ENCODE measurements at places on chromosomes 1 and 21.

DNA sequence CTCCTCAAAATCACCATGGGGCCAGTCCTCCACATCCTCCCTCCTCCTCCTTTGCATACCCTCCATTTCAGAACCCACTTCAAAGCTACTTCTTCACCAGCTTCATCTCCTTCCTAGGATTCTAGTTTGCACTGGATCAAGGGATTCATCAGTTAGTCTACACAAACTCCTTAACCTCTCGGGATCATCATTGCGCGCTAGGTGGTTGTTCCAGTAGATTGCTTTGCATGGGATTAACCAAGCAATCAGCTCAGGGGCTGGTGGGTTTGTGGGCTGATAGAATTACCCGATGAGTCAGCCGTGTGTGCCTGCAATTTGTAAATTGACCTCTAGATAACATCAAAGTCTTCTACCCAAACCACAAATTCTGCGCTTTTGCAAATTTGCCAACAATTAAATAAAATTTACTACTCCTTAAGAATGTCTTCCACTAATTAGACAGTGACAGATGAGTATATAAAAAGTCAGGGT lies 7.7 kb downstream of the KANK4 start:
- peak; percentile 73 for DNase-seq

DNA sequence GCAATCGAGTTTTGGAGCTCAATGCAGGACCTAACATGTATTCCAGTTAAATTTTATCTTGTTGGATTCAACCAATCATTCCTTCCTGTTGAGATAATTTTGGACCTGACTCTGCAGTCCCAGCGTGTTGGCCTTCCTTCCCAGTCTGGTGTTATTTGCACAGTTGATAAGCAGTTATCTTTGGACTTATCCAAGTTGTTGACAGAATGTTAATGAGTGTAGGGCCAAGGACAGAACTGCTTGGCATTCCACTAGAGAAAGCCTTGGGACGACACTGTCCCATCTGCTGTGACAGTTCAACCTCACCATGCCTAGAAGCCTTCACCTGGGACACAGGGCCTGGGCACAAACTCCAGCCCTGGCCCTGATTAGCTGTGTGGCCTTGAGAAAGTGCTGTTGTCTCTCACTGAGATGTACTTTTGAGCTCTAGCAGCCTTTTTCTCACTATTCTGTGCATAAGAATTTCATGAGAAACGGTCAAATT lies 104.1 kb upstream of the SLC25A33 start:
- no peak for DNase-seq

DNA sequence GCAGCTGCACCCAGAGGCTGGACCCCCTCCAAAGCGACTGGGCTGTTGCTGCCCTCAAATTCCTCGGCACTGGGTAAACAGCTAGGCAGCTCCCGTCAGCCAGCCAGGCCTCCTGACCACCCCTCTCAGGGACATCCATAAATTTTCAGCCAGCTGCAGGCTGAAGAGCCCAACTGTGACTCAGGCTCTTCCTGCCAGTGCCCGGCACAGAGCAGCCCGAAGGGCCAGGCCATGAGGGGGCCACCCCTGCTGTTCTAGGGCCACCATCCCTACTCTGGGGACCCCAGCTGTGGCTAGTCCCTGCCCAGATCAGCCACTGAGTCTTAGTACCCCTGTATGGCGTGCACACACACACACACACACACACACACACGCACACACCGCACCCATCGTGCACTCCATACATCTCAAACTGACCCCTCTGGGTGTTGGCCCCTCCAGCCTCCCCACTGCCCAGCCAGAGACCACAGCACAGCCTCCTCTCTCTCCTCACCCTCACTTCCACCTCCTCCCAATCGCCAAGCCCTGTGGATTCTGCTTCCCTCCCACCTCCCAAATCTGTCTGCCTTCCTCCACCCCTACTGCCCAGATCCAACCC lies 6.2 kb upstream of the LAPTM5 start:
- DNase-seq: no peak

- no peak for DNase-seq
Observed at GRCh38 chr1:100892554-100892953, 2.1 kb downstream of the EXTL2 start.

DNA sequence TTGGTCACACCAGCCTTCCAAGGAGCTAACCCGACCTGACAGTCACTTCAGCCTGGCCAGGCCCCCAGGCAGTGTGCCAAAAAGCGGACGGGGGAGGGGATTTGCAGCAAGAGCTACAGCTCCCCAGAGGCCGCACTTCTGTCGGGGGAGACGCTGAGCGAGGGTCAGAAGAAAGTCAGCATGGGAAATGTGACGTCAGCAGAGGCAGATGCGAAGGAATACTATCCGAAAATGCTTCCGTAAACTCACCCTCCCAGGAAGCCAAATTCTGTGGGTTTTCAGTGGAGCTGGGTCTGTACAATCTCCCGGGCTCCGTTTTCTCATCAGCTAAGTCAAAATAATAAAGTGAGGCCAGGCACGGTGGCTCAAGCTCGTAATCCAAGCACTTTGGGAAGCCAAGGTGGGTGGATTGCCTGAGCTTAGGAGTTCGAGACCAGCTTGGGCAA lies 28.5 kb upstream of the ECE1 start:
- peak; percentile 71 for DNase-seq

DNA sequence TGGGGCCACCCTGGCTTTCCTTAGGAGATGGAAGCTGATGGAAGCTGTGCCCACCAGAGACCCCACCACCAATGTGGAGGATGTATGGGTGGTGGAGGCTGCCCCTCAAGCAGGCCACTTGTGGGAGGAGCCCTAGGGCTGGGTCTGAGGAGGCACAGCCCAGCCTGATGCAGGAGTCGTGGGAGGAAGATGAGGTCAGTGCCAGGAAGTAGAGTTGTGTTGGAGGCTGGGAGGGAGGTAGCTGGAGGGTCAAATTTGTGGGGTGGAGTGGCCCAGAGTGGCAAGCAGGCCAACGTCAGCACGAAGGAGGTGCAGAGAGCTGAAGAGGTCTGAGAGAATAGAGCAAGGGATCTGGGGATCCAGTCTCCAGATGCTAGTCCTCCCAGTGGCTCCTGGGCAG lies 119.0 kb upstream of the USP24 start:
- DNase-seq: no peak

DNA sequence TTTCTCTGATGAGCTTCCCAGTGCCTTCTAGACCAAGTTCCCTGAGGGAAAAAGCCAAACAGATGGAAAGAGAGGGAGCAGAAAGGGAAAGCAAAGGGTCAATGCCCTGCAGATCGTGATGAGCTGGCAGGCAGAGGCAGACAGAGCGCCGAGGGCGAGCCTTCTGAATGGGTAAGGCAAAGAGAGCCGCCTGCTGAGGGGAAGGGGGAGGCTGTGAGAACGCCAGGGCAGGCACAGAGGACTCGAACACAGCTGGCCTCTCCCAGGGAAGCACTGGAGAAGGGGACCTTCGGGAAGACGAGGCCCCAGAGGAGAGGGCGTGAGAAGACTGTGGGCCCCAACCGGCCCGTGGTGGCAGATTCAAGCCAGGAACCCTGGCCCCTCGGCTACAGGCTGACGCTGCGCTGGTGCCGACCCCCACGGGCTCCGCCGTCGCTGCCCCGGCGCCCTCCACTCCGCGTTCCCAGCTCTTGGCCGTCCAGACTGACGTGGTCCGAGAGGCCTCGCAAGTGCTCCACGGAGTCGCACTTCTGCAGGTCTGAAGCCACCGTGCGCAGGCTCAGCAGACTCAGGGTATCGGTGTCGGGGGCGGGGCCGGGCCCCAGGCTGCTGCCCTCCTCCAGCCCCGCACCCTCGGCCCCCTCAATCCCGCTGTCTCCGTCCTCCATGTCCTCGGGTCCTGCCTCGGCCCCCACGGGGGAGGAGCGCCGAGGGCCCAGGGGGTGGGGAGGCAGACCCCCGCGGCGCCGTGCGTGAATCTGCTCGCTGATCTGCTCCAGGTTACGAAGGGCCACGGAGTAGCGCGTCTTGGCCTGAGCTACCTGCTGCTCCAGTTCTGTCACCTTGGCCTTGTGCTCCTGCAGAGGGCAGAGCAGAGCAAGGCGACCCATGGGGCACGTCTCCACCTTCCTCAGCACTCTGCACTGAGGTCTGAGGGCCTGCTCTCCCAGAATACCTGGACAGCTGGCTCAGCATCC lies 13.9 kb downstream of the SH3BP5L start:
- DNase-seq: peak; percentile 50

DNA sequence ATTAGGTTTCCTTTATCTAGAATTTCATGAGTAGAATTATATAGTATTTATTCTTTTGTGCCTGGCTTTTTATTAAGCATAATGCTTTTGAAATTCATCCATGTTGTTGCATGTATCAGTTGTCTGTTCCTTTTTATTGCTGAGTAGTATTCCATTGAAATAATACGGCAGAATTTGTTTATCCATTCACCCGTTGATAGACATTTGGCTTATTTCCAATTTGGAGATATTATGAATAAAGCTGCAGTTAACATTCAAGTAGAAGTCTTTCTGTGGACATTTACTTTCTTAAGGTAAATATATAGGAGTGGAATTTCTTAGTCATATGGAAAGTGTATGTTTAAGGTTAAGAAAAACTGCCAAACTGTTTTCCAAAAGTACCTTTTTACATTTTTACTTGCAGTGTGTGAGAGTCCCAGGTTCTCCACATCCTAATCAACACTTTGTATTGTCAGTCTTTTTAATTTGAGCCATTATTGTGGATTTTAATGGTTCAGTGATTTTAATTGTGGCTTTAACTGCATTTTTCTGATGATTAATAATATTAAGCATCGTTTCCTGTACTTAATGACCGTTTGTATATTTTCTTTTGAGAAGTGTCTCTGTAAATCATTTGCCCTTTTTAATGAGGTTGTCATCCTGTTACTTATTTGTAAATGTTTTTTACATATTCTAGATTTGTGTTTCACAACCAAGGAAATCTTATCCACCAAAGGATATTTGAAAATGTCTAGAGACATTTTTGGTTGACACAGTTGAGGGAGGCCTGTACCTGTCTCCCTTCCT lies 22.7 kb downstream of the KCTD3 start:
- no peak for DNase-seq

DNA sequence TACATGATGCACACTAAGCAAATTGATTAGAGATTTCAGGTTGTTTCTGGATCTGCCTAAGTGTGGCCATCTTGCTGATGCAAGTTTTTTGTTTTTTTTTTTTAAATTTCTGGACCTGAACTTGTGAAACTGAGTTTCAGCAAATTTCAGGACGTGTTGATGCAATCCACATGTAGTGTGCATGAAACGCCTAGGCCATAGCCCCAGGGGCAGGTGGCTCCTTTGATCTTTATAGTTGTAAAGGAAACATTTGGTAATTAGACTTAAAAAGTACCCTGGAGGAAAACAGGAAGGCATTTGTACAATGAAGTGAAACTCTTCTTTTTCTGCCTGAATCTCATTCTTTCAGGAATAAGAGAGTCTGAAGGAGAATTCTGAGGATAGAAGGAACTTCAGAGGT lies 162.2 kb upstream of the LHX8 start:
- DNase-seq: peak; percentile 16

GRCh38 chr1:3778590-3779264 lies 6.2 kb downstream of the SMIM1 start:
- DNase-seq: no peak

DNA sequence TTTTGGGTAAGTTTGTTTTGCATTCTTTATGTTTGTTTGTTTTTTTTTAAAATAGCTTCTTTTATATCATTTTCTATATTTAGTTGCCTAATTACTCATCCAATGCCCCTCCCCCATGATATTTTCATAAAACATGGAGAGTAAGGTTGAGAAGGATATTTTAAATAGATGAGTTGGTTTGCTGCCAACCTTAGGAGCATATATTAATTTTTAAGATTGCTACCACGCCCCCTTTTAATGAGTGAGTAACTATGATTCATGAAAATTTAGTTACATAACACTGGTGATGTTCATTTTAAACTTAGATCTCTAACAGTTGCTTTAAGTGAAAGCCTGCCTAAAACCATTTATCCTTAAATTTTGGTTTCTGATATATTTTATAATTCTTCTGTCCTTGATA lies 18.7 kb downstream of the TMEM50A start:
- DNase-seq: no peak

GRCh38 chr21:23886828-23887724 lies 1720.2 kb downstream of the MRPL39 start:
- no peak for DNase-seq

DNA sequence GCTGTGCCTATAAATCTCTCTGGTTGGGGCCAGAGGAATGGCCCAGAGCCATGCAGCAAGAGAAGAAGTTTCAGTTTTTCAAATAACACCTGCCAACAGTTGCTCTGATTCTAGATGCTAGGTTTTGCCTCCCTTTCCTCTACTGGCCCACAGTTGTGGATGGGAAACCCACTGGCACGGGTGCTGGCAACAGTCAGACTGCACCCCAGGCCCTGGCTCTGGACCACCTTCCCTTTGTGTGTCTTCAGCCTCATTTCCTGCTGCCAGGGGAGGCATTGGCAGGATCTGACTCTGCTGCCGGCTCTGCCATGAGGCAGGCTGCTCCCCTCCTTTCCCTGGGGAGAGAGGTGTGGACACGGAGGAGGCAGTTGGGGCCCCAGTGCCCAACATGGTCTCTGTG lies 142.0 kb downstream of the IGSF21 start:
- DNase-seq: no peak

DNA sequence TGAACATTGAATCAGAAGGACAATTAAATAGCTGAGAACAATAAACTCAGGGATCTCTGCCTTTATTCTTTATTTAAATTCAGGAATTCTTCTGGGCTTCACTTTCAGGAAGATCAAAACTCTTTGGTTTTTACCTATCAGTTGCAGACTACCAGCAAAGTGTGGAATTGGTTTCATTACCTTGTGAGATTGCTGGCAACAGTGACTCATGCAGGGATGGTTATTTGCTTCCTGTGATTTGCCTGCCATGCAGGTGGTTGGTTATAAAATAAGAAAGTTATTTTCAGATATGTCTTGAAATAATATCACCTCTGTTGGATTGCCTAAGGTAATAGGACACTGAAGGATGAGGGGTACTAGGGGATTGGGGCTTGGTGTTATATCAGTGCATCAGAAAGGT lies 204.6 kb downstream of the PTBP2 start:
- no peak for DNase-seq

DNA sequence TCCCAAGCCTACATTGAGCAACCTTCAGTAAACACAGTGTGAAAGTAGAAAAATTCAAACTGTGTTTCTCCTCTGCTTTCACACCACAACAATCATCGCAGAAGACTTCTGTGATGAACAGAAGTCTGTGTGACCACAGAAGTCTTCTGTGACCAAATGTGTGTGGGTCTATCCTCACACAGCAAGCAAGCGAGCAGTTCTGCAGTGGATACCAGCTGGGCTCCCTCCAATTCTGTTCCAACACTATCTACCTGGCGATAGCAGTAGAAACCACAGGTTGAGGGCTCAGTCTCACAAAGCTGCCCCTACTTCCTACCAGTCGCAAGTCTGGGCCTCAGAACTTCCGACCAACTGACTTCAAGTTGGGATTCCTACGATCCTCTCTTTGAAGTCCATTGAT lies 21.0 kb upstream of the RAP1A start:
- DNase-seq: no peak

DNA sequence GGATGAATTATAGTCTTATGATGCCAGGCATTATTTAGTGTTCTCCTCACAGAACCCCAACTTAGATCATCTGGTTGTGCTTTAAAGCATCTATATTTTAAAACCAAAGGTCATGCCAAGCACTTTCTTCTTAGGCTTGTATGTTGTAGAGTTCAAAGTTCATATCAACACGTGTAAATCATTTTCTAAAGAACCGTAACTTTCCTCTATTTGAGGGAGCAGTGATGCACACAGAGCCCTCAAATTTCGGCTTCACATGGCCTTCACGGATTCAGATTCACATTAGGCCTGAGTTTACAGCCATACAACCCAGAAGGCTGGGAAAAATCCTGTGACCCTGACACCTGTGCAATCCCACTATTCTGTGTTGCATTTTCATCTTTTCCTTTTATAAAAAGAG lies 52.1 kb upstream of the SEC16B start:
- DNase-seq: no peak

Data from mesendoderm (in vitro differentiated cells).